Hippocampal formation (tissue), 2 donors: ENCODE measurements at places on chromosomes 12 and 14.

- DNase-seq: peak; percentile 40
These were observed 545 bp downstream of the CPSF2 start for GRCh38 chr14:92122351-92122677.

DNA sequence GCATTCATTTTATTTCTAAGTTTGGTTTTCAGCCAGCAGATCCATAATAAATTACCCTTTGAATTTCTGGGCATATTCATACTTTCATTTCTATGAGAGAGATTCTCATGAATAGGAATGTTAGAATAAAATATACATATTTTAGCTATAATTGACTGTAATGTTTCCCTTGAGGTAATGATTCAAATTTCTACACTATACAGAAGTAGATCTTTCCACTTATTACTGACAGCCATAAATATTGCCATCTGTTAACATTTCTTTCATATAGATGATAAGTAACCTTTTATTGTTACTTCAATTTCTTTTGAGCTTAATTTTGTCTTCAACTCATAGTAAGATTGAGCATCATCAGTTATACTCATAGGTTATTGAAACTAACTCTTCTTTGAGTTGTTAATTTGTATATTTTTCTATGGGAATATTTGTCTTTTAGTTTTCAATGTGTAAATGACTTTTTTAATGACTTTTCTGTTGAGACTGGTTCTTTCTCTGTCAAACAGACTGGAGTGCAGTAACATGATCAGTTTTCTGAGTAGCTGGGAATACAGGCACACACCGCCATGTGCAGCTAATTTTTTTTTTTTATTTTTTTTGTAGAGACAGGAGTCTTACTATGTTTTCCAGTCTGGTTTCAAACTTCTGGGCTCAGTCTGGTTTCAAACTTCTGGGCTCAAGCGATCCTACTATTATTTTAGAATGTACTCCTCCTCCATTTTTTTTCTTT, 991.6 kb downstream of the SLC6A15 start:
- no peak for DNase-seq

- no peak for DNase-seq
These were observed 35.7 kb downstream of the RAB21 start for GRCh38 chr12:71790331-71790730.

DNA sequence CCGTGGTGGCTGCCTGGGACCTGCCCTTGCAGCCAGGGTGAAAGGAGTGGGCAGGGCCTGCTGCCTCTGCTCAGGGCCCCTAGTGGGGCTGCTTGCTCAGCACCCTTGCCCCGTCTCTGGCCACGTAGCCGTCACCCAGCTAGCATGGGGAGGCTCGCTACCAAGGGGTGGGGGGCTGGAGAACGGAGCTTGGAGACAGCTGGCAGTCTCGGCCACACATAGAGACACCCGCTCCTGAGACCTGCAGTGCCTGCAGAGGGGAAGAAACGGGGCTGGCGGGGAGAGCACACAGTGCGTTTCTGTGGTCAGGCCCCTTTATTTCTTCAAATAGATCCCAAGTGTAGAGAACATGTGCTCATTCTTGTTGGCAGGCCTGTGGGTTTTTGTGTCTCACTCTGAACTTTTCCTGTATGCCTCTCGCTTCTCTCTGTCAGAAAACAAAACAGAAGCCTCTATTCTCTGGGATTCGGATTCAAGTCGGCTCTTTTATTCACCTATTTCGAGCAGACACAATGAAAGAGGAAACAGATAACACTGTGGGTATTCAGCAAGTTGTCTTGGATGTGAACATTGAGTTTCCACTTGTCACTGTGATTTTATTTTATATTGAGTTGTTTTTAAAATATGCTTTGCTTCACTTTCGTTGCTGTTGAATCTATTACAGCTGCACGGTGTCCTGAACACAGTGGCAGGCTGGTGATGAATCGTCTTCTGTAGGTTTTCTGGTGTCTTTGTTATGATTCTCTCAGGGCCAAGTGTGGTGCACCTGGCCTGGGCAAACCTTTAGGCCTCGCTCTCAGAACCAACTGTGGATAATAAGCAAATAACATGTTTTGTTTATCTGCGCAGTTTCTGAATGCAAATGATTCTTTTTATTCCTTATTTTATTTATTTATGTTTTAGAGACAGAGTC, 26.5 kb downstream of the PACS2 start:
- peak; percentile 27 for DNase-seq

- DNase-seq: no peak
These were observed 4.8 kb upstream of the AQP5 start for GRCh38 chr12:49956663-49957569.

DNA sequence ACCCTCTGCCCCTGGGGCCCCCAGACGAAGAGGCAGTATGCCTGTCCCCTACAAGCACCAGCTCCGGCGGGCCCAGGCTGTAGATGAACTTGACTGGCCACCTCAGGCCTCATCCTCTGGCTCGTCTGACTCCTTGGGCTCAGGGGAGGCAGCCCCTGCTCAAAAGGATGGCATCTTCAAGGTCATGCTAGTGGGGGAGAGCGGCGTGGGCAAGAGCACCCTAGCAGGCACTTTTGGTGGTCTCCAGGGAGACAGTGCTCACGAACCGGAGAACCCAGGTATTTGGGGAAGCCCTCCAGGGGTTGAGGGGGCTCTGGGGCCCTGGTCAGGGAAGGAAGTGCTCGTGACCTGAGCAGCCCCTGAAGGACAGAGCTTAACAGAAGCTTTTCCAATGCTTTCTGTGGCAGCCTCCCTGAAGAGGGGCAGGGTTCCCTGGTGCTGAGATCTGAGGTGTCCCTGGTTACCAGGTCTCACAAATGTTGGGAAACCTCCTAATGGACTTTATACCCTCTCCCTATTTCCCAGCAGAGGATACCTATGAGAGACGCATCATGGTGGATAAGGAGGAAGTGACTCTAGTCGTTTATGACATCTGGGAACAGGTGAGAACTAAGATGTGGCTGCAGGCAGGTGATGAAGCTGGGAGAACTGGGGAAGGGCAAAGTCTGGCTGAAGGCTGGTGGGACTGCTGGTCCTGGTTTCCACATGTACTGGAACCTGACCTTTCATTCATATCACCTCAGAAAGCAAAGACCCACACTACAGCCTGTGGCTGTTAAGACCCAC, 1.9 kb downstream of the REM2 start:
- DNase-seq: no peak

DNA sequence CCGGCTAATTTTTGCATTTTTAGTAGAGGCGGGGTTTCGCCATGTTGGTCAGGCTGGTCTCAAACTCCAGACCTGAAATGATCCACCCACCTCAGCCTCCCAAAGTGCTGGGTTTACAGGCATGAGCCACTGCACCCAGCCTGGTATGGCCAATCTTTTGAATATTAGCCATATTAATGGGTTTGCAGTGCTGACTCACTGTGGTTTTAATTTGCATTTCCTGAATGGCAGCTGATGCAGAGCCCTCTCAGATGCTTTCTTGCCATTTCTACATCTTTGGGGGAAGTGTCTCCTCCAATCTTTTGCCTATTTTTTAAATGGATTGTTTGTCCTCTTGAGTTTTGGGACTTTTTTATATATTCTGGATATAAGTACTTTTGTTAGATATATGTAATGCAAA, 55.5 kb upstream of the NPAS3 start:
- no peak for DNase-seq

DNA sequence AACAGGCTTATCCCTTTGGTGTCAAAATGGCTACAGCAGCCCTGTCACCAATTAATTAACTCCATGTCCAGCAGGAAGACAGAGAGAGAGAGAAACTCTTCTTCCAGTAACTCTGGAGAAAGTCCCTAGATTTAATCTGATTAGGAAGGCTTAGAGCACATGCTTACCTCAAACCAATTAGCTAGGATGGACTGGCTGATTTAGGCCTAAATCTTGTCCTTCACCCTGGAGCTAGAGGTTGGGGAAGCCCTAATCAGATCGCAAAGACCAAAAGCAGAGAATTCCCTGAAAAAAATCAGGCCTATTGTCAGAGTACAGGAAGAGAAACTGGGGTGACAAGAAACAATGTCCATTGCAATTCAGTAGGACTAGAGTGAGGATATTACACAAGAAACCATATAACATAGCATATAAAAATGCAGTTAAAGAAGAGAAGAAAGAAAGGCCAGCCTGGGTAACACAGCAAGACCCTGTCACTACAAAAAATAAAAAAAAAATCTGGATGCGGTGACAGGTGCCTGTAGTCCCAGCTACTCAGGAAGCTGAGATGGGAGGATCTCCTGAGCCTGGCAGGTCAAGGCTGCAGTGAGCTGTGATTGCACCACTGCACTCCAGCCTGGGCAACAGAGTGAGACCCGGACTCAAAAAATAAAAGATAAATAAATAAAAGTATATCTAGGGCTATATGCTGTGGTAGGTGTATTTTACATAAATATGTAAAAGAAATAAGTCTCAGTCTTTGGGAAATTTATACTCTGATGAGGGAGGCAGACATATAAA, 34.9 kb upstream of the TUBA1A start:
- no peak for DNase-seq

DNA sequence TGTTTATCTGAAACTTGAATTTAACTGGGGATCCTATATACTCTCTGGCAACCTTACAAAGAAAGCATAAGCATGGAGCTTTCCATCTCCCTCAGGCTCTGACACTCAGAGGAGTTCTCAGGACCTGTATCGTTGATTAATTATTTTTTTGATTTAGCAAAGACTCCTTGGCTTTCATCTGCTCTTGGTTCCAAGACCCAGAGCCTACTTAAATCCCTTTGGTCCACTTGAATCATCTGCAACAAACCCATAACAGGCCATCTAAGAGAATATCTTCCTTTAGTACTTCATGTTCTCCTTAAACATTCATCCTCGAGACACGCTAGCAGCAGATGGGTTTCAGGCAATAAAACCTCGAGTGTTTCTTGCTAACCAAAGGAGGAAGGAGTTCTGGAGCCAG, 85.4 kb downstream of the ZFP36L1 start:
- no peak for DNase-seq

DNA sequence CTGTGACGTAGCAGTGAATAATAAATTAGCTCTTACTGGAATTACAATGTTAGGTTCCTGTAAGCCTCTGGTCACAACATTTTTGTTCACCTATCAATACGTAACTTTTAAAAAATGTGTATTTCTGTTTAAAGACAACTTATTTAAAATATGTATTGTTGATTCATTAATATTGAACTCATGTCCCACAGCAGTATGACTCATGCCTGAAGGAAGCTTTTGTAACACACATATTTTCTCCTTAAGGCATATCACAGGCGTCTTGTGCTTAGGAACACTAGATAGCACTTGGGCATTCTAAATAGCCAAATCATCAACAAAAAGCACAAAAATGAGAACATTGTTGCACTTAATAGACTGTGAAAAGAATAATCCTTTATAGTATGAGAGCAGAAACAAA, 92.5 kb downstream of the GPHN start:
- no peak for DNase-seq

- DNase-seq: no peak
These were observed 44.4 kb downstream of the BICD1 start for GRCh38 chr12:32151086-32151485.

GRCh38 chr14:25942090-25942489, 655.7 kb downstream of the NOVA1 start:
- DNase-seq: no peak
